ENCODE measurements at places on chromosomes 3 and 15.

DNA sequence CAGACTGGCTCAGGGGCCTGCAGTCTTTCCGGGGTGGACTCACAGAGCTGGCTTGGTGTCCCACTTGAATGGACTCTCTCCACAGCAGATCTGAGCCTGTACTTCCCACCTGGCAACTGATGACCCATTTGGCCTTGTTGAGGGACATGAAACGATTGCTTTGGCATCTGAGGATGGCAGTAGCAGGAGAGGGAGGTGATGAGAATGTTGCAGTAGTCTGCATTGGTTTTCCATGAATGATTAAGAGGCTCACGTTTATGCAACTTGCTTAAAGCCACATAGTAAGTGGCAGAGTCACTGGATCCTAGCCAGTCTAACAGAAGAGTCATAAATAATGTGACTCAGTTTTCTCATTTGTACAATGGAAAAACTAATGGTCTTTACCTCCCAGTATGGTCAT, 21.9 kb downstream of the IL20RB start:
- no peak for DNase-seq

- DNase-seq, result no peak
Measured at GRCh38 chr15:55990998-55991397, 2.4 kb downstream of the NEDD4 start.

- no peak for DNase-seq
Measured at GRCh38 chr3:42685891-42686820, 819 bp downstream of the KLHL40 start.

DNA sequence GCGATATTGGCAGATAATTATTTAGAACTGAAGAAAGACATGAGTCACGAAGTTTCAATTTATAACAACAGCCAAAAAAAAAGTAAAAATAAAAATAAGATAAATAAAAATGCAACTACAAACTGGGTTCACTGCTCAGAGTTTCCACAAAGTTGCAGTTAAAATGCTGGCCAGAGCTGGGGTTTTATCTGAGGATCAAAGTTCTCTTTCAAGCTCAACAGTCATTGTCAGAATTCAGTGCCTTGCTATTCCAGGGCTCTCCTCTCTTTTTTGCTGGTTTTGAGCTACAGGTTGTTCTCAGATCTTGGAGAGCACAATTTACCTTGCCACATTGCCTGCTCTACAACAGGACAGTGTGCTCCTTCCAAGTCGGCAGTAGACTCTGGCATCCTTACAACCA, 60.1 kb downstream of the PYDC2 start:
- DNase-seq, result no peak

DNA sequence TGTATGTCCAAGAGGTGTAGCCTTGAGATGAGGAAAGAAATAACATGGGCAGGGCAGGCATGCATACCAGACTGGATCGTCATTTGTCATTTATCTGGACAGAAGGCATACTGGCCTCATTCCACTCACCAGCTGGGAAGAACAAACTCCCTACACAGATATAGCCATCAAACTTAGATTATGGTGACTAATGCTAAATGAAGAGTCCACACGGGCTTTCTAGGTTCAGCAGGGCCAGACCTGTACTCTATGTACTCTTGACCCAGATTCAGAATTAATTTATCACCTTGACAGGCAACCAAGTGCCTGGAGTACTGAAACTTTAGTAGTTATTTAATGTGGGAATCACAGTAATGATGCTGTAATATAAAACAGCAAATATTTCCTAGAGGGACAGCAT, 164.3 kb upstream of the IL12A start:
- DNase-seq, result no peak

- no peak for DNase-seq
Measured at GRCh38 chr3:40306336-40306735, 3.2 kb upstream of the EIF1B start.

DNA sequence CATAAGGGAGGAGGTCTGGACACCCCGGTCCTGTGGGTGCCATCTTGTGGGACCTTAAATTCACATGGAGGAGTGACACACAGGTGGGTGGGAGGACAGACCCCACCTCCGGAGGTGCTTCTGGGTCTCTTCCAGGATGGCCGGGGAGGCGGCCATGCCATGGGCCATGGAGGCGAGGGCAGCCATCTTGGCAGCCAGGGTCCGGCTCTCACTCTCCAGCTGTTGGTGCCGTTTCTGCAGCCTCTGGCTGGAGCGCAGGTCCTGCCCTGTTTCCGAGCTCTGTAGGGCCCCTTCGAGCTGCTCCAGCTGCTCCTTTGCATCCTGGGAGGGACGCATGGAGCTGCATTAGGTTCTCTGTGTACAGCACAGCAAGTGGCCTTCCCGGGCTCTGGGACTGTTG, 19.1 kb downstream of the SPTBN5 start:
- no peak for DNase-seq

GRCh38 chr3:23723141-23723540, 82.6 kb upstream of the UBE2E1 start:
- DNase-seq, result no peak

- DNase-seq, result no peak
Measured at GRCh38 chr15:99738021-99738847, 5.0 kb upstream of the LYSMD4 start.

DNA sequence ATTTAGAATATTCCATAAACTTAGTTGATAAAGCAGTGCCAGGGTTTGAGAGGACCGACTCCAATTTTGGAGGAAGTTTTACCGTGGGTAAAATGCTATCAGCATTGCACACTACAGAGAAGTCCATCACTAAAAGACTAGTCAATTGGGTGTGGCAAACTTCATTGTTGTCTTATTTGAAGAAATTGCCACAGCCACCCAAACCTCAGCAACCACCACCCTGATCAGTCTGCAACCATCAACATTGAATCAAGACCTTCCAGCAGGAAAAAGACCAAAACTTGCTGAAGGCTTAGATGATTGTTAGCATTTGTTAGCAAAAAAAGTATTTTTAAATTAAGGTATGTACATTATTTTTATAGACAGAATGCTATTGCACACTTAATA, 60.5 kb downstream of the KLF13 start:
- no peak for DNase-seq

DNA sequence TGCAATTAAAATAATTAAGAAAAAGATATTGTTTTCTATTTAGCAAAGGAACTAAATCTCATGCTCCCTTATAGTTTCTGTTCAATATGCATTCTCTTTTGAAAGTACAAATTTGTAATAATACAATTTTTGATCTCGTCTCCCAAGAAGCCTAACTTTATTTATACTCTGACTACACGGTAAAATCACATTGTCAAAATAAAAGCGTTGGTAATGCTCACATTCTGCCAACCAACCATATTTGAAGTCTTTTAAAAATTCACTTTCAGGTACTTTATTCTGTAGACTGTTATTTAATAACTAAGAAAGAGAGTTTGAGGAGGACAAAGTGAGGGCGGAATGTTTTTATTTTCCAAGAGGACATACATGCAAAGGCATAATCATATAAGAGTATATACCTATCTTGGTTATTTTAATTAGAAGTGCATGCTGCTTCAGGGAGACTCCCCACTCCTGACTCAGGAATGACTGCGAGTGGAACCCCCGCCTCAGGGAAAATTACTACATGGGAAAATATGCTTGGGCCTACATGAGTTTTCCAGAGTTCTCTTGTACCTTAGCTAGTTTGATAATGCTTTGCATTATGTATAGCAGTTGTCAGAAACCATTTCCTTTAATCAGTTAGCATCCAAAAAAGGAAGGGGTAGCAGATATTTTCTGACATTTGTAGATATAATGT, 19.3 kb downstream of the MBNL1 start:
- DNase-seq, result no peak

- no peak for DNase-seq
Measured at GRCh38 chr15:87609474-87609873, 647.1 kb downstream of the NTRK3 start.

Measured in NCI-H748 treated with DMSO at 0.1 percent for 48 hours (cell line).